HFFc6 (cell line): ENCODE measurements at places on chromosomes 3 and 15. TPM values are rescaled to one million over a fixed set of nuclear protein-coding genes. Genes with fewer than 3 reads are reported as not detected.

- DNase-seq: no peak
Observed at GRCh38 chr3:151639418-151639740, 94.3 kb upstream of the AADACL2 start.

The SLC6A11 gene
- not detected in 3 replicates for total RNA-seq

DNA sequence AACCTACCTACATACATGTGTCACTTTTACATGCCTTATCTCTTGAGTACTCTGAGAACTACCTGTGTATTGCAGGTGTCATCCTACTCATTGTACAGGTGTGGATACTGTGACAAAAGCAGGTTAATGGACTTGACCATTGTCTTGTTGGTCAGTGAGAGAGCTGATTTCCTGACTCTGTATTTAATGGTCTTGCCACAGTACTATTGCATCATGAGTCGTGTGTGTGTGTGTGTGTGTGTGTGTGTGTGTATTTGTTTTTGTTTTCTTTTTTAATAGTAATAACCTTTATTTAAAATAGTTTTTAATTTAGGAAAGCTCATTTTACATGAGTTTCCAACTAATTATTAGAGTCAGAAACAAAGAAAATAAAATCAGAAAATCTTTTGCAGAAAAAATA, 7.7 kb downstream of the SELENOT start:
- DNase-seq: peak; percentile 17

The CD86 gene
- not detected in 3 replicates for total RNA-seq

The SCG5 gene
- total RNA-seq: 2.9 to 5.6 TPM (median 3.2 TPM) in 3 replicates

The PAQR5 gene
- 1.0 to 1.3 TPM (median 1.0 TPM) in 3 replicates for total RNA-seq

The GABRA5 gene
- 2.5 and 4.9 TPM in 2 replicates for total RNA-seq

GRCh38 chr3:39249453-39250115, 30.3 kb downstream of the CX3CR1 start:
- DNase-seq: peak; percentile 15

DNA sequence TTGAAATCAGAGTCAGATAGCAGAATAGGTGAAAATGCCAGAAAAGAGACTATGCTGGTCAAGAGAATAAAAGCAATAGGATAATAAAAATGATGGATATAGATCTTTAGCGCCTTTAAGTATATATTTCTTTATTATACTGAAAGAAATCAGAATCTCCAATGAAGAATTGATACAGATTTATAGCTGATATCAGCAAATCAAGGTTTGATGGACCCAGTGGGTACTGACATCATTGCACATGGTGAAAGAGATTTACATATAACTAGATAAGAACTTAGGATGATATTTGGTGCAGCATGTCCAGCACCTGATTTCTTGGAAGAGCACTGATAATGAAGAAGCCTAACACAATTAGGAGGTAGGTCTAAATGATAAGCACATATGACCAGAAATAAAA, 18.2 kb downstream of the CADM2 start:
- DNase-seq: no peak

The GOLGA8J gene
- total RNA-seq: not detected in 3 replicates

- no peak for DNase-seq
Observed at GRCh38 chr3:187518616-187519015, 150.4 kb downstream of the RTP4 start.

DNA sequence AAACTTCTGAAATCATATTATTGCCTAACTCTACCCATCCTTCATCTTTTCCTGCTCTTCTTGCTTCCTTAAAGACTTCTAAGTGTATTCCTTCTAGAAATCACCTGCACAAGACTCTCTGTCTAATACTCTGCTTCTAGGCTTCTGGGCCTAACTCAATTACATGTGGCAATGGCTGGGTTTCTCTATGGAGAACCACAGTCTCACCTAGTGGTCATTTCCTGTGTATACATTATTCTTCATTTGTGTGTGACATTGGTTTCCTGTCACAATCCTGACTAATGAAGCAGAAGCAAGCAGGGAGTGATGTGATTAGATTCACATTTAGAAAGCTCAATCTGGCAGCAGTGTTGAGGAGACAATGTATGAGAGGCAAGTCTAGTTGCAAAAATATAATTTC, 16.9 kb upstream of the CLDN1 start:
- peak; percentile 50 for DNase-seq

- DNase-seq: no peak
Observed at GRCh38 chr3:120741837-120742197, 499 bp downstream of the RABL3 start.

The WDR93 gene
- 0.12 TPM in 1 of 3 replicates, not detected in the others for total RNA-seq

GRCh38 chr15:38320181-38320580, 67.5 kb downstream of the SPRED1 start:
- DNase-seq: peak; percentile 8

DNA sequence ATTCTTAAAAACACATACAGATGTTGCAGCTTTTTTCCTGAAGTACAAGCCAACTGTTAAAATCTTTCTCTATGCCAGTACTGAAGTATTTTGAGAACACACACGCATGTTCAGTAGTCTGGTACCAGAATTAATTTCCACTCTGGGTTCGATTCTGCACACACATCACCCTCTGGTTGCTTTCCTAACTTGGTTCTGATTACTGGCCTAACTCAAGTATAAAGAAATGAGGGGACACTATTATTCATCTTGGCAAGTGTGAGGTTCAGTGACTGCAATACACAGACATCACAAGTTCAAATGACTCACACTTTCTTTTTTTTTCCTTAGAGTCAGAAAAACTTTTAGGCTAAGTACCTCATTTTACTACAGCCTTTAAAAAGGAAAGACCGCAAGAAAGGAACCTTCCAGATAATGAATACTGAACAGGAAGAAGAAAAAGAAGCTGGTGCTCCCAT, 37.4 kb upstream of the LDHAL6B start:
- peak; percentile 85 for DNase-seq

DNA sequence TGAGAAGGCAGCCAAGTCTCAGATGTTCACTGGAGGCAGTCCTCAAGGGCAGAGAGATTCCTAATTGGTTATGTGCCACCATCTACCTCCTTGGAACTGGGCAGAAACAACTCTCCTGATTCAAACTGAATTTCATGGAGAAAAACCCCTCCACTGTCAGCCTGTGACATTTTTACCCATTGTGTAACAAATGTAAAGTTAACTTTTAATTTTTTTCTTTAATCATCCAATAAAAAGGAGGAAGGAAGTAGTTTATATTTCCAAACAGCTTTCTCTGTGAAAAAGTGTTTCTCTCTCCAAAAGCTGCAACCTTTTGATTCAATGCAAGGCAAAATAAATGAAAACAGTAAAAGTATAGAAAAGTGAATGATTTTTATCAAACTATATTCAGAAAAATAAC, 510 bp upstream of the COLQ start:
- DNase-seq: no peak

DNA sequence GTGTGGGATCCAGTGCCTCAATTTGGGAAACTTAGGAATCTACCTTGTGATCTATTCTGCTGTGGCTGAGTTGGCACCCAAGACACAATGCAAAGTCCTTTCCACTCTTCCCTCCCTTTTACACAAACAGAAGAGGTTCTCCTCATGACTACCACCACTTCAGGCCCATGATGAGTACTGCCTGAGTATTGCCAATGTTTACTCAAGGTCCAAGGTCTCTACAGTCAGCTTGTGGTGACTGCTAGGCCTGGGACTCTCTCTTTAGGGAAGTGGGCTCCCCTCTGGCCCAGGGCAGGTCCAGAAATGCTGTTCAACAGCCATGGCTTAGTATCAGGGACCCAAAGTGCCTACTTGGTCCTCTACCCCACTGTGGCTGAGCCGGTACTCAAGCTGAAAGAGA, 56.8 kb upstream of the PEX5L start:
- no peak for DNase-seq

The MED12L gene
- total RNA-seq: 0.02 to 0.09 TPM (median 0.09 TPM) in 3 replicates

The TM4SF1 gene
- 8.5 to 73.7 TPM (median 10.7 TPM) in 3 replicates for total RNA-seq

GRCh38 chr3:39136533-39137434, 16.6 kb downstream of the CSRNP1 start:
- no peak for DNase-seq

GRCh38 chr3:146432066-146432465, 37.3 kb downstream of the PLSCR2 start:
- DNase-seq: no peak

DNA sequence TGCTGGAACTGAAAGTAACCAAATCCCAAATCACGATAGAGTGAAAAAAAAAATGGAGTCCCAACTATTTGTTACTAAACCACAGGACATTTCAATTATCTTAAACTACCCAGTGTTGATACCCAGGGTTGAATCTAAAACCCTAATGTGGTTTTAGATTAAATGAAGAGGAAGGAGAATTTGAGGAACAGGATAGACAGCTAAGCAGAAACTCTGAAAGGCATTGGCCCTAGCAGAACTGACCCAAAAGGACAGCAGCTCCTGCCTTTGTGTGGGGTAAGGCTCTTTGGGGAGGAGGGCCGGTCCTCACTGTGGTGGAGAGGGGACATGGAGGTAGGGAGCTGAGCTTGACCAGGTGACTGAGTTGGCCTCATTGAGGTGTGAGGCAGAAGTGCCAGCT, 30.7 kb upstream of the SNRK start:
- no peak for DNase-seq

GRCh38 chr15:83164771-83165404, 42.7 kb downstream of the HDGFL3 start:
- DNase-seq: no peak

DNA sequence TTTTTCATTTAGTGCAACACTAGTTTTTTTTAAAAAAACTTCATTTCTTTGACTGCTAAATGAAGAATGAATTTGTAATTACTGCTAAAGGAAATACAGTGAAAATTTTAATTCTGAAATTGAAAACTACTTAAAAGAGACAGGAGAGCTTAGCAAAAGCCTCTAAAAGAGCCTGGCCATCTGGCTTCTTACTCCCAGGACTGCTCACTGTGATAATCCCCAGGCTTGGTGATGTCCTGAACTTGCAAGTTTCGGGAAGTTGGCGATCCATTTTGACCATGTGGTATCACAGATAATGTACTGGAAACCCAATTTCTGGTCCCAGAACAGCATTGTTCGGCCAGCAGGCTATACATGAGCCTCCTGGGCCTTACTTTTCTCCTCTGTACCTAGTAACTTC, 292.1 kb downstream of the FGF12 start:
- no peak for DNase-seq

The FAN1 gene
- 14.0 to 16.5 TPM (median 14.1 TPM) in 3 replicates for total RNA-seq

GRCh38 chr15:82239685-82240391, 22.7 kb downstream of the EFL1 start:
- DNase-seq: no peak

DNA sequence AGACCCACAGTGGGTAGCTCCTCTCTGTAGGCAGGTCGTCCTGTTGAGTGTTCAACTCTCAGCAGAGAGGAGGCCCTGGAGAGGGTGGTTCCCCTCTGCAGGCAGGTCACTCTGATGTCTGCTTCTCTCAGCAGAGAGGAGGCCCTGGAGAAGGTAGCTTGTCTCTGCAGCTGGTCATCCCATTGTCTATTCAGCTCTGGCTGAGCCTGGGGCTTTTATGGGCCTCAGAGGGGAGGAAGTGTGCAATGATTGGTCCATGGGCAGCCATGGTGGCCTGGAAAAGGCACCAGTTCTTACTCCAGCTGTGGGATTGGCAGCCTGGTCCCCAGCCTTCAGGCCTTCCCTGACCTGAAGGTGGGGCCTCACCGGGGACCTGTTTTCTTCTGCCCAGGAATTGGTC, 52.9 kb downstream of the PPCDC start:
- DNase-seq: no peak

- no peak for DNase-seq
Observed at GRCh38 chr3:4525560-4526223, 32.5 kb downstream of the ITPR1 start.

GRCh38 chr3:48233542-48233941, 7.4 kb upstream of the ZNF589 start:
- no peak for DNase-seq

The CP gene
- total RNA-seq: not detected in 3 replicates

- DNase-seq: no peak
Observed at GRCh38 chr15:69446953-69447352, 5.7 kb upstream of the RPLP1 start.

DNA sequence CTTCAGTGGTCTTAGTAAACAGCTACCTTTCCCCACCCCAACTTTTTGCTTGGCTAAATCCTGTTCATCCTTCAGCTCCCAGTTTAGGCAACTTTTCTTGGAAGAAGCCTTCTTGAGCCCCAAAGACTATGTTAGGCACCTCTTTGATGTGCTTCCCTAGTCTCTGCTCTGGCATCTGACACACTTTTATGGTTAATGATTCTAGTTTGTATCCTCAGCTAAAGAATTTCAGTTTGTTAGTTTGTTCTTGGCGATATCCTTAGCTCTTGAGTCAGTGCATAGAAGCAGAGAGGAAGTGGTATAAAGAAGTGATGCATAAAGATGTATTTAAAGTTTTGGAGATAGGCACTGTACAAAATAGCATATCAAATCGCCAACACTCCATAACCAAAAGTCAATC, 168.4 kb downstream of the WDR72 start:
- no peak for DNase-seq

- no peak for DNase-seq
Observed at GRCh38 chr3:129614927-129615363, 8.5 kb upstream of the PLXND1 start.

DNA sequence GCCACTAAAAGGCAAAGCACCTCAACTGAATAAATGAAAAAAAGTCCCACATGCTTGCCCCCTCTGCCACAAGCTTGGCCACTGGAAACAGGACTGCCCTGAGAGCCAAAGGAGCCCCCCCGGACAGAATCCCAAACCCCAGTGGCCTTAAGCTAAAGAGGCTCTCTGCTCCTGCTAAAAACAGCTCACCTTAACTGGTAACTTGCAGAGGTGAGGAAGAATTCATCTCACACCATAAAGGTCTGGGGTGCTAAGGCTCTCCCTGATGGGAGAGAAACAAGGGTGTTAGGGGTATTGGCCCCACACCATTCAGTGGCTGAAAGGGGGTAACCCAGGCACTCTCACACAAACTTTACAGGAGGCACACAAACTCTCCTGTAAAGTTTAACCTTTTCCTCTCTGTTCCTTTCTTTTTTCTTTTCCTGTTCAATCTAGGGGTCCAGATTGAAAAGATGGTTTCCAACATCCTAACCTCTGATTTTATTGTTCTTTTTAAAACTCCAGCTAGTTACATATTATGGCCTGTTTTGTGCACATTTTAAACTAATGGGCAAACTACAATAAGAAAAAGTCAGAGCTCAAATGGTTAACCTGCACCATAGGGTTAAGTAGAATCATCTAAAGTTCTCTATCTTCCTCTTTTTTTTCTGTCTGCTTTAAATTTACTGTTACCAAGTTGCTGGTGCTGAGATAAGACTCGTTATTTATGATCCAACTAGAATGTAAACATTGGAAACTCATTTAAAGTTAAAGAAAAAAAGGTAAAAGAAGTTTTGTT, 19.9 kb downstream of the TRANK1 start:
- DNase-seq: no peak

DNA sequence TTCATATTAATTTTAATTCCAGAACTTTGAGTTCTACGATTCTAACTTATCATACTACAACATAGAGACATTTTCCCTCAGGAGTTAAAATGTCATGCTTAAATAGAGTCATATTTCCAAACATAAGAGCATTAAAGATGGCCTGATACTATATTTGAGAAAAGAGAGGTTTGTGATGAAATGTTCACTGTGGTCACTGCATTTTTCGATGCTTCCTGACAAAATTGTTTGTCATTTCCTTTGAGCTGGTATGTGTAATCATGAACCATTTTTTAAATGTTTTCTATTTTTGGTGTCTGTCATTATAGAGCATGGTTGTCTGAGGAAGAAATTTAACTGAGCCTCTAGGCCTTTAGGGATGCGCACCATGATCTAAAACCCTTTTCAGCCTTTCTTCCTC, 721.4 kb upstream of the NR2F2 start:
- peak; percentile 10 for DNase-seq
